ENCODE measurements at places on chromosomes 12 and 14.

DNA sequence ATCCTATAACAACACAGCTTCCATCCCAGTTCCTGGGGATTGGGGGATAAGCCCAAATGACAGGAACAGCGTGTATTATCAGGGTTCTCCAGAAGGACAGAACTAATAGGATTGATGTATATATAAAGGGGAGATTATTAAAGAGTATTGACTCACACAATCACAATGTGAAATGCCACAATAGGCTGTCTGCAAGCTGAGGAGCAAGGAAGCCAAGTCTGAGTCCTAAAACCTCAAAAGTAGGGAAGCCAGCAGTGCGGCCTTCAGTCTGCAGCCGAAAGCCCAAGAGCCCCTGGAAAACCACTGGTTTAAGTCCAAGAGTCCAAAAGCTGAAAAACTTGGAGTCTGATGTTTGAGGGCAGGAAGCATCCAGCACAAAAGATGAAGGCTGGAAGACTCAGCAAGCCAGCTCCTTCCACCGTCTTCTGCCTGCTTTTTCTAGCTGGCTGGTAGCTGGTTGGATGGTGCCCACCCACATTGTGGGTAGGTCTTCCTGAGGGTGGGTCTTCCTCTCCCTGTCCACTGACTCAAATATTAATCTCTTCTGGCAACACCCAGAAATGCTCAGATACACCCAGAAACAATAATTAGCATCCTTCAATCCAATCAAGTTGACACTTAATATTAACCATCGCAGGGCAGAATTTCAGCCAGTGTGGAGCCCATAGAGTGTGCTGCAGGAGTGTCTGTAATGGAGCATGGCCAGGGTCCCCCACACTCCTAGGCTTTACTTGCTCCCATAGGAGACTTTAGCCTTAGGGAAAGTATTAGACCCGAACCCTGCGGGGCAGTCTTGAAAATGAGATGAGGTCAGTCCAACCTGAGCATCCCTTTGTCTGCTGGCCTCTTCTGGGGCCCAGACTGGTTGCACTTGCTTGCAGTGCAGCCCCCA lies 111.1 kb downstream of the SINHCAF start:
- DNase-seq, result no peak

- DNase-seq, result no peak
Observed at GRCh38 chr14:94077111-94077821, 3.7 kb downstream of the DDX24 start.

DNA sequence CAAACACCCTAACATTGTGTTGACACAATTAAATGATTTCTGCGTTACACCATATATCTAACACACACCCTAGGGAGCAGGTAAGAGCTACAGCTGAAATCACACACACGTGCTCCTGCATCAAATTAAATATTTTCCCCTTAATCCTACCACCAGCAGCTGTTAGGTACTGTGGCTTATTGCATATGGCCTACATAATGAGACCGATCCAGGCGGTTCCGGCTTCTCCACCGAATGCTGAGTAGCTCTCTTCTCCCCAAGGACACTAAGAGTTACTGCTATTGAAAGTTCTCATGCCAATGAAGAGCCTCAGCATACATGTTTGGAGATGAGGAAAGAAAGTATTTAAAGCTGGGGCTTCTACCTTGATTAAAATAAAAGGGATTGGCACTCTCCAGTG lies 472.2 kb upstream of the STXBP6 start:
- DNase-seq, result no peak

GRCh38 chr12:7750350-7750749 lies 3.2 kb upstream of the CLEC4C start:
- no peak for DNase-seq

GRCh38 chr12:94123127-94123526 lies 25.2 kb upstream of the PLXNC1 start:
- DNase-seq, result no peak

Data from CD4-positive, alpha-beta T cell treated with Interferon alpha-2 for 1 hour (primary cell).